ENCODE measurements at places on chromosomes 3 and 15. TPM values are rescaled to one million over a fixed set of nuclear protein-coding genes. Genes with fewer than 3 reads are reported as not detected.

DNA sequence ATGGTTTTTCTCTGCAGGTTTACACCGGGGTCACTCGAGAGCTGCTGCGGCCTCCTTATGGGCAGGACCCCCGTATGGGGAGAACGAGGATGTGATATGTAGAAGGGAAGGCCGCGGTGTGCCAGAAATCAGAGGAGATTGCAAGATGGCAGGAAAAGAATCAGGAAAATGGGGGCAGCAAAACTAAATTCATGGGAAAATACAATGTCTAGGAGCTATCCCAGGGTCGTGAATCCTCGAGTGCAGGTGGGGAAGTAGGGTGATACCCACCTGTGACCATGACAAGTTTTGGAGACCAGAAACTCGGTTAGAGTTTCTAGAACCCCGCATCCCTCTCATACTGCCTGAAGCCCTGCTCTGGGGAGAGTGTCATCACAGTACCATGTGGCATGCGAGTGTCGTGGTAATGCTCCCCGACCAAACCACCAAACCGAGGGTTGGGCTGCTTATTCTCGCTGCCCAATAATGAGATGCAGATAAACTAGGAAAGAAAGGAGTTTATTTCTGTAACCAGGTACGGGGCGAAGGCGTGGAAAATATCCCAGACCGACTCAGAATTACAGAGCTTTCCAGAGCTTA lies 781 bp downstream of the TRNT1 start:
- no peak for DNase-seq

GRCh38 chr15:25741256-25741580 lies 121.9 kb downstream of the ATP10A start:
- DNase-seq = no peak

DNA sequence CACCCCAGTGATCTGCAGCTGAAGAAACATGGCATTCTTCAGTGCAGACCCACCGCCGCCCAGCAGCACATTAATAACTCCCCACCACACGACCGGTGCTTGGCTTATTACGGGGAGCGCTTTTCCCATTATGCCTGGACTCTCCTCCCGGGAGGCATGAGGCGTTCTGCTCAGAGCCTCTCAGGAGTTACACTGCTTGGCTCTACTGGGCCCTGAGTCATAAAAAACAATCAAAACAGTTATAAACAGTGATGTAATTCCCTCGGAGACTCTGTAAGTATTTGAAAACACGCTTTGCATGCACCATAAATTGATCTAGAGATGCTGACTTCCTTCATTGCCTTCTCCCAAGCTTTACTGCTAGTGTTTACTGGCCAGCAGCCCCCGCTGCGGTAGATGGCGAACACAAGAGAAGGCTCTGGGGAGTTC lies 77.1 kb upstream of the SNRPA1 start:
- no peak for DNase-seq

GRCh38 chr15:75455982-75456531 lies 4.6 kb upstream of the SIN3A start:
- DNase-seq = peak; percentile 60

- no peak for DNase-seq
Measured at GRCh38 chr3:70981231-70981880, 602.2 kb downstream of the FOXP1 start.

DNA sequence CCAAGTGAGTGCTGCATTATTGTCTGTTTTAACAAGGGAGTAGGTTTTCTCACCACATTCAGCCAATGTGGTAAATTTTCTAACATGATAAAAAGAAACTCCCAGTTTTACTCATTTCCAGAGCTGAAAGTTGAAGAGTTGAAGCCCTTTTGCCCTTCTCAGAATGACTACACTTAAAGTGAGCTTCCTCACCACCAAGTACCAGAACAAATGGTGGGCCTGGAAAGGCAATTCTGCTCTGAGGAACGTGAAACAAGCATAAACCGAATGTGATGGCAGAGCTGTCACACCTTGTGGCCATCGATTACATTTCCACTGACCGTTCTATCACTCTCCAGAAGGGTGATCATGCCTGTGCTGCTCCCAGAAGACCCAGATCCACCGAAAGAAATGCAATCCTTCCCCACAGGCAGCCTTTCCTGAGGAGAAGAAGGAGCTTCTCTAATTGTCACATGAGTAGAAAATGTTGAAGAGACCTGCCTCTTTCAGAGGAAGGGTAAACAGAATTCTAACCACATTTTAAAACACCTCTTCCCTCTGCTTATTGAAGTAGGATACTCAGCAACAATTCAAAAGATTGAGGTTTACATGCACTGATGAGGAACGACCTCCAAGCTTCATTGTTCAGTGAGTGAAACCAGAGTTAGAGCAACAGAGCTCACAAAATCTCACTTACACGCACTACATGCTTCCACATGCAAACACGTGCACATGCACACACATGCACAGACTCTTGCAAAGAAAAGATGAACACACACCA lies 21.4 kb upstream of the CCR9 start:
- no peak for DNase-seq

DNA sequence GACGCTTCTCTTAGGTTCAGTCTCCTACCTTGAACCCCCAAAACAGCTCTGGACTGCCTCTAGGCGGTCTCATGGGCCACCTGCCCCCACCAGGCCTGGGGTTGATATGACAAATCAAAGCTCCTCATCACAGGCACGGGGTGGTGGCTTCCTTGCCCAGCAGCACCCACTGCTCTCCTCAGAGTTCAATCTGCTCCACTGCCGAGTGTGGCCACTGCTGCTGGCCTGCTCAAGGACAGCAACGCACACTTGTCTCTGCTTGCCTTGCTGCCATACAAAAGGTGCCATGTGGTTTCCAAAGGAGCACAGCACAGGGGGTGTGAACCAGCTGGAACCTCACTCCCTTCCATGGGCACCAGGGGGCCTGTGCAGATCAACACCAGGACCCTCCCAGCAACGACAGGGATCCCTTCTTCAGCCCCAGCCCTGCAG lies 10.2 kb downstream of the KBTBD13 start:
- DNase-seq = no peak

DNA sequence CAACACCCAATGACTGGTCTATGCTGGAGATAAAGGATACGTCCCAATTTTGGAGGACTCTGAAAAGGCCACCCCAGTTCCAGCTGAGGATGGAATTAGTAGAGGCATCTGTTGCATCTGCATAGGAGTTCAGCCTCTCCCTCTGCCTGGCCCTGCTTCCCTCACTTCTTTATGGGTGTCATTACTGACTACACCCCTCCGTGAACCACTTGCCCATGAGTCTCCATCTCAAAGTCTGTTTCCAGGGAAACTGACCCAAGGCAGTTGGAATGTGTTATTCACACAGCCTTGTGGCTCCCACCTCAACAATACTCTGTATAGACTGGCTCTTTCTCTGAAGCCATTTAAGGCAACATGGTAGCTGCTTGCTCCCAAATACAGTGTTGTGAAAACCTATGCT lies 21.4 kb upstream of the PCOLCE2 start:
- DNase-seq = no peak

- DNase-seq = no peak
Measured at GRCh38 chr3:58824285-58824684, 157.7 kb upstream of the FAM3D start.

- no peak for DNase-seq
Measured at GRCh38 chr3:126316501-126316939, 40.7 kb downstream of the KLF15 start.

Gene TMC3
- not detected for total RNA-seq

Gene CRYBG3
- total RNA-seq = 1.3 TPM

Gene SLC28A1
- total RNA-seq = 0.30 TPM

Gene STRIT1
- not detected for total RNA-seq

Data from activated naive CD4-positive, alpha-beta T cell treated with anti-CD3 and anti-CD28 coated beads, Interleukin-2, amount 50 U/mL, for 72 hours (primary cell).